ENCODE measurements at places on chromosomes 1 and 21.

DNA sequence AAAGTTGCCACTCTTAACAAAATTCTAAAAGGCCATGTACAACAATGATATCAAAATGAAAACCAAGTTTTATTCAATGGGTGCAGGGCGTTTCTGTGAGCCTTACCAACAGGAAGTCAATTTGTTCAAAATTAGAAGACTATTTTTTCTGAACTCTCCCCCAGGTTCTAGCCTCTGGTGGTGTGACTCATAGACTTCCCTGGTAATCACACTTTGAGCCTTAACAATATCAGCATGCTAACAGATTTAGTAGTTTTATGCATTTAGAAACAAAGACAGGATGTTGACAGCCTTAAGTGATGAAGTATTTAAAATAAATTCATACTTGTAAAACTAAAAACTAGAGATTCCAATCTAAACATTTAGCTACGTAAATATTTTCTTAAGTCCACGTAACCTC, 88.4 kb downstream of the LRRC8C start:
- peak; percentile 75 for DNase-seq

DNA sequence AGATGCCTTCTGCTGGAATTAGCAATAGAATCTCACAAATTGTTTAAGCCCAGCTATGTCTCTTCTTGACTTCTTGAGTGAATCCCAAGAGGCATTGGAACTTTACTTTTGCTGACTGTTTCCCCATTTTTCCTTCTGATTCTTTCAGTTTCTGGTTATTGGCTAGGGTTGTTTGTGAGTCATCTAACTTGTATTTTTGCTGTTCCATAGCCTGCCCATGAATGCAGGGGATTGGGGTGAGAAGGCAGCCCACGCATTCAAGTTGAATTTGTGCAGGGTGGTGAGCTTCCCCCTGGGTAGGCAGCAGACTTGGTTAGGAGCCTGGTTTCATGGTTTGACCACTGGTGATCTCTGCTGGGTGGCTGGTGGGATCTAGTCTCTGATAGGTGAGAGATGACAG, 10.4 kb upstream of the KLF17 start:
- peak; percentile 50 for DNase-seq

DNA sequence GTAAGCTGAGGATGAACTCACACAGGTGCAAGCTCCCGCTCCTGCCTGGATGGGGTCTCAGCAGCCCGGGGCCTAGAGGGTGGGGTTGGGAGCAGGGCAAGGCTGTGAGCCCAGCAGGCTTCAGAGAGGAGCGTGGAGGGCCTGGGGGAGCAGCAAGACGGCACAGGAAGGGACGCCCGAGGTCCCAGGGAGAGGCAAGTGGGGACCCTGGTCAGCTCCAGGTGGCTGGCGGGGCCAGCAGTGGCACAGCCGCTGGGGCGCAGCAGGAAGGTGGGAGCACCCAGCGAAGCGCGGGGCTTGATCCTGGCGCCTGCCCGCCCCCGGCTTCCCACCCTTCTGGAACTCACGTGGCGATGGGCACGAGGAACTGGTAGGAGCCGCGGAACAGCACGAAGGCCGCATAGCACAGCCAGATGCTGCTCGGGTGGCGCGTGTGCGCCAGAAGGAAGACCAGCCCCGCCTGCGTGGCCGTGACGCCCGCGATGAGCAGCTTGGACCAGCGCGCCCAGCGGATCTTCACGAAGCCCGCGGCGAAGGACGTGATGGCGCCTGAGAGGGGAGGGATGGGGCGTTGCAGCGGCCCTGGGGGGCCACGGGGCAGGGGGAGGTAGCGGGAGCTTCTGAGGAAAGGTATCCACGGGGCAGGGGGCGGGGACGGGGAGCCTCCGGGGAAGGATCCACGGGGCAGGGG, 11.7 kb downstream of the SLC19A1 start:
- DNase-seq, result no peak

DNA sequence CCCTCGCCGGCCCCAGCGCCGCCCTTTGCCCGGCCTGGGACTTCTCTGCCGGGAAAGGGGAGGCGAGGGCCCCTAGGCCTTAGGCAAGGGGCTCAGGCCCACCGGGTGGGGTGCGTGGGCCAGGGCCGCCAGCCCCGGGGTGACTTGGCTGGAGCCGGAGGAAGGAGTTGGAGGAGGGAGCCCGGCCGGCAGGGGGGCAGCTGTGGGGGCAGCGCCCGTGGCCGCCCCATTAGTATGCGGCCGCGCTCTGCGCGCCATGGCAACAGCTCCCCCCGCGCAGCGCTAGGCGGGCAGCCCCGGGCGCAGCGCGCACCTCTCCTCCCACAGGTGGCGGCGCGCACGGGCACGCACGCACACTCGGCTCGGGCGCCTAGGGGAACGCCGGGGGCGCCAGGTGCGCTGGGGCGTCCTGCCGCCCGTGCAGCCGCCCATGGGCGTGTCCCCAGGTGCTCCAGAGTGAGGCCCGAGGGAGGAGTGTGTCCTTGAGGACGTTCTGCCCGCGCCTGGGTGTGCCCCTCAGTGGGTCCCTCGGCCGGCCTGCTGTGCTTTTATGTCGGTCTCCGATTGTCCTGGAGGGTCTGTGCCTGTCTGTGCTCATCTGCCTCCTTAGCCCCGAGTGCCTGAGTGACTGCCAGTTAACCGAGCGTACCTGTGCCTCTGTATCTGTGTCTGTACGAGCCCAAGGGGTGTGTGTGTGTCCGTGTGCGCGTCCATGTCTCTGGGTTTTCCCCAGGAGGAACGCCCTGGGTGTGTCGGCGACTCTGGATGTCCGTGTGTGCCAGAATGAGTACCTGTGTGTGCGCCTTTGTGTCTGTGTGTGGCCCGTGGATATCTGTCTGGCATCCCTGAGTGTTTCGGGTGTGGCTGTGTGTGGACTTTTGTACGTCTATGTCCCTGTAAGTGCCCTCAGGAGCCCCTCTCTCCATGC, 38.2 kb upstream of the WASF2 start:
- no peak for DNase-seq

GRCh38 chr1:35080171-35080854, 1.1 kb downstream of the ZMYM1 start:
- peak; percentile 3 for DNase-seq

All from EH (cell line).